ENCODE measurements at places on chromosomes 1 and 21.

DNA sequence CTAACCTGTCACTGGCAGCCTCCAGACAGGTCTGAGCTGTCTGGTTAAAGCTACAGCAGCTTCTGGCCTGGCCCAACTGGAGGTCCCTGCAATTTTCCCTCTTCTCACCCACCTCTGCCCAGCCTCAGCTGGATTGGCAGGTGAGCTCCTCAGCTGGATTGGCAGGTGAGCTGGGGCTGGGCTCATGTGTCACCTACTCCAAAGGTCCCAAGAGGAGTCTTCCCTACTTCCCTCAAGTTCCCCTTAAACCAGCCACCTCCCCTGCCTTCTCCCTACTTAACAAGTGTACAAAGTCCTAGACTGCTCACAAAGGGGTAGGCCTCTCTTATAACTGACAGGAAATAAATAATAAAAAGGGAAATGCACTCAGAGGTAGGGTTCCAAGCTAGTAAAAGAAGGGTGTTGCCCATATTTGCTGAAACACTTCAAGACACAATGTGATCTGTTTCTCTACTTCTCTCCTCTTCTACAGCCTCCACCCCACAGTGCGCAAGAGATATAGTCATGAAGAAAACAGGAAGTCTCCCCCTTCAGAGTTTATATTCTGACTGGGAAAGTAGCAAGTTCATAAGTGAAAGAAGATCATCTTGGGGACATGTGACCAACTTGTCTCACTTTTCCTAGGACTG is at the start of gene GPA33:
Gene GPA33, minus strand, starts transcription at position 64 of the 629 bp plus-strand sequence. CDS start 90 bp downstream, outside the sequence.
- no peak for DNase-seq

DNA sequence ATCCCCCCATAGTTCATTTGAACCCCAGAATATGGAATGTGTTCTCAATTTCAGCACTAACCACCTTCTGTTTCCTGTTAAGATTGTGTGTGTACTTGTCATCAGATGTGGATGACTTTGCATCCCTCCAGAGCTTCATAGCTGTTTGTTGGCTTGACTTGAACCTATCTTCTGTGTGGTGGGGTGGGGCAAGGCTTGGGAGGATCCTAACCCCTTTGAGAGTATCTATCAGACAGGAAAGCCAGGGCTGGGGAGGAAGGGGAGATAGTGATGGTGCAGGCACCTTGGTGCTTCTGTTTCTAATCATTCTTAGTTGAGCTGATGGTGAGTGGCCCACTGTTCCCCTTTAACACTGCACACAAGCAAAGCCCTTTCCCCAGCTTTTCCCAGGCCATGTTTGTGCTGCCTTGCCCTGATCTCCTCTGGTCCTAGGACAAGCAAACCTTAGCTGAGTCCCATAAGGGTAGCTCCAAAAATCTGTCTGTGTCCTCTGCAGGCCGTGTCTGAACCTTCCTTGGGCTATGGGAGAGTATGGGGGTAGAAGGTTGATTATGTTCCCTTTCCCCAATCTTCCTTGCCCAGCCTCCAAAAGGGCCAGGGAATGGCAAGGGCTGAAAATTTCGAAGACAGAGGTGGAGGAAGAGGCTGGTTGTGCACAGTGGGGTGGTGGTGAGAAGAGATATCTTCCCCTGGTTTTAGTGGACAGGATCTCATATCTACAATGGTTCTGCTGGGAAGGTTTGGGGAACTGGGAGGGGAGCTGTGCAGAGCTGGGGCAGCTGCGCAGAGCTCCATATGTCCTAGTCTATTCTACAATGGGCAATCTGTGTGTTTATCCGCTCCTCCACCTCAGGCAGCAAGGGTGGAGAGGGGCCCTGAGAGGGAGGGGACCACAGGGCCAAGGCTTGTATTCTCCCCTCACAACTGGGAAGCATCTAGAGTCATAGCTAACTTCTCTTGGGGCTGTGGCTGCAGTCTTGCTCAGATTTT is 1.4 kb downstream of the NHLH1 start:
- DNase-seq: no peak

- no peak for DNase-seq
Observed at GRCh38 chr1:110200666-110201065, 9.4 kb upstream of the KCNC4 start.

DNA sequence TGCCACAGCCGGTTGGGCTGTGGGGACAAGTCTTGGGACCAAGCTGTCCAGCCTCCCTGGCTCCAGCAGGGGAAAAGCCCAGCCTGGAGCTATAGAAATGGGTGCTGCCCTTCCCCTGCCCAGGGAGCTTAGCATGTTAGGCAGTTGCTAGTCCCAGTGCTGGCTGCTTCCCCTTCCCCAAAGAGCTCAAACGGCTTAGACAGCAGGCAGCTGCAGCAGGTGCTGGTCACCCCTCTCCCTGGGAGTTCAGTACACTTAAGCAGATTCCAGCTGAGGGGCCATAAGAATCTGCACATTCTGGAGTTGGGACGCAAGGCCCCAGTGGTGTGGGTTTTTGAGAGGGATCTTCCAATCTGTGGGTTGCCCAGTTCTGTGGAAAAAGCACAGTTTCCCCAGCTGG is 11.1 kb upstream of the REG4 start:
- DNase-seq: no peak

DNA sequence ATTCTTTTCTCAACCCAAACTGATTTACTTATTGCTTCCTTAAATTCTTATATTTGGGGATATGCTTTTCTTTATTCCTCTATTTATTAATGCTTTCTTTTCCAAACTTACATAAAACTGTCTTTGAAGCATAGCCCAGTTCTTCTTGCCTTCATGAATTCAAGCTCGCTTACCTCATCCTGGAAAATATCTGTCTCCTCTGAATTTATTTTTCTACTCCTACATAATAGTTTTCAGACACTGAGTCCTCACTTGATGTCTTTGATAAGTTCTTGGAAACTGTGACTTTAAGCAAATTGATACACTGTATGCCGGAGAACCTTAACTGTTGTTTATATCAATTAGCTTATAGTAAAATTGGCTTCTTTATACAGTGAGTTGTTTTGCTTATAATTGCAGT is 93.8 kb downstream of the ZFYVE9 start:
- DNase-seq: no peak

DNA sequence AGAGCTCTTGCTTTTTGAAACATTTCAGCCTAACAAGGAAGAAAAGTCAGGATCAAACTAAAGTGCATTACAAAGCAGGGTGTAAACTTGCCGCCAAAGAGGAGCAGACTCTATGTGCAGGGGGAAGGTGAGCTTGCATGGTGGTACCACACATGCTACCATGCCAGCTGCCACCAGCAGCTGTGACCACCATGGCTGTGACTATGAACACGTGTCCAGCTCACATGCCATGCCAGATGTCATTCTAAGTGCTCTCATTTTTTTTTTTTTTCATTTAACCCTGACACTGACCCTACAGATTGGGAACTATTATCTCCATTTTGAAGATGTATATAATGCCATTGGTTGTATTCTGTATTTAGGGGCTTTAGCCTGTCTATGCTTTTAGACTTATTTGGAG is 79.0 kb downstream of the PCP4 start:
- DNase-seq: no peak

DNA sequence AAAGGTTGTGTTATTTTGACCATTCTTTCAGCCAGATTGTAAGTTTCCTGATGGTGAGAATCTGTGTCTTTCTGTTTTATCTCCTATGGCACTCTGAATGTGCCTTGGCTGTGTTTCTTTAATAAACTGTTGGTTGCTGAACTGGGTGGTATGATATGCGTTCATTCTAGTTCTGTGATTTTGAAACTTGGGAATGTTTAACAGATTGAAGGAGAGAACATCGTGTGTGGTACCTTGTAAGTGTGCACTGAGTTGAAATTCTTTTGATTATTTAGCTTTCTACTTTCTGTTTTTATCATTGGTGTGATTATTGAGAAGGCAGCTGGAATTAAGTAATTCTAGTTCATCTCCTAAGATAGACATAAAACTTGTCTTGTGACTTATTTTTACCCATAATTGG is 4.6 kb downstream of the BACH1 start:
- DNase-seq: no peak

DNA sequence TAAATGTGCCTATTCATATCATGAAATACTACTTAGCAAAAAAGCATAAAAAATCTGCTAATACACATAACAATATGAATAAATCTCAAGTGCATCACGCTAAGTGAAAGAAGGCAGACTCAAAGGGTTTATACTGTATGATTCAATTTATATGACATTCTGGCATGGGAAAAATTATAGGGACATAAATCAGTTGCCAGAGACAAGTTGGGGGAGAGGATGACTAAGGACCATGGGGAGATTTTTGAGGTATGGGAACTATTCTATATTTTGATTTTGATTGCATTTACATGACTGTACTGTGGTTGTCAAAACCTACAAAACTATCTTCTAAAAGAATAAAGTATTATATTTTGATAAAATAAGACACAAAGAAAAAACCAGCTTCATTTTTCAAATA is 650.3 kb upstream of the NR5A2 start:
- no peak for DNase-seq

GRCh38 chr1:201228011-201228983 is 37.7 kb downstream of the IGFN1 start:
- no peak for DNase-seq

- DNase-seq: no peak
Observed at GRCh38 chr1:176783309-176783708, 320.3 kb downstream of the PAPPA2 start.

DNA sequence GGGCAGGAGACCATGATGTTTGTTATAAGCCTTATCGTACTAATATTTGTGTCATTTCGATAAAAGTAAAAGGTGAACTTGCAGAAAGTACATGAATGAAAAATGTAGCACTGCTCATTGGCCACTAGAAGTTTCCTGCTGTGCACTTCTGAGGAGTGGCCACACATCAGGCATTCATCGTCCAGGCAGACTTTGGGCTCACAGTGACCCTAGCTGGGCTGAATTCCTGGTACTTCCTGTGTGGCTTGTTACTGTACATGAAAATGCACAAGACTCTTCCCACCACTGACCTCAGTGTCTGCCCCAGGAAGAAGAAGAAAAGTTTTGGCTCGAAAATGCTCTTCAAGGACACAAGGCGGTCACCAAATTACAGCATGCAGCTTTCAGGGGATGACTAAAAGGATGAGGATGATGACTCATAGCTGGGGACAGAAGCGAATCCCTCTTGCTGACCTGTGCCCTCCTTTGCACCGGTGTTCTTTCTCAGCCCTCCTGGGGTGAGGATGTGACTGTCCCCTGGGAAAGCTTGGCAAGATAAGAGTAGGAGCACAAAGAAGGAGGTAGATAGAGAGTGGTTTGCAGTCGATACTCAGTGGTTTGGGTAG is 252.4 kb upstream of the KAZN start:
- DNase-seq: peak; percentile 39

GRCh38 chr21:35232545-35233176 is 183.6 kb upstream of the RUNX1 start:
- DNase-seq: no peak

GRCh38 chr1:175043824-175044223 is 20.6 kb upstream of the MRPS14 start:
- no peak for DNase-seq

DNA sequence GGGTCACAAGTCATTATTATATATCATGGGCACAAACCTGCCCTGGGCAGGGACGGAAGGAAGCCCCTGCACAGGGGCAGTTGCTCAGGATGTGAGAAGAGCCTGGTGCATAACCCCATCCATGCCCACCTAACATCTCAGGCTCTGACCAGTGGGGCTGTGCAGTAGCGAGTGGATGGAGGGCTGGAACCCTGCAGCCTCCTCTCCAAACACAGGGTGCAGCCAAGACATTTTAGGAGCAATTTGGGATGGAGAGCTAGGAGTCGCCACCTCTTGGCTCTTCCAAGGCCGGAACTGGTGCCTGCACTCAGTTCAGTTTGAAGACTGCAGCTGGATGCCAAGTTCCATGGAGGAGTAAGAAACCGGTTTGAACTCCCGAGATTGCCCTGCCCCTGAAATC is 2.8 kb downstream of the MX1 start:
- no peak for DNase-seq

GRCh38 chr1:24878045-24878444 is 52.0 kb downstream of the RUNX3 start:
- DNase-seq: no peak

DNA sequence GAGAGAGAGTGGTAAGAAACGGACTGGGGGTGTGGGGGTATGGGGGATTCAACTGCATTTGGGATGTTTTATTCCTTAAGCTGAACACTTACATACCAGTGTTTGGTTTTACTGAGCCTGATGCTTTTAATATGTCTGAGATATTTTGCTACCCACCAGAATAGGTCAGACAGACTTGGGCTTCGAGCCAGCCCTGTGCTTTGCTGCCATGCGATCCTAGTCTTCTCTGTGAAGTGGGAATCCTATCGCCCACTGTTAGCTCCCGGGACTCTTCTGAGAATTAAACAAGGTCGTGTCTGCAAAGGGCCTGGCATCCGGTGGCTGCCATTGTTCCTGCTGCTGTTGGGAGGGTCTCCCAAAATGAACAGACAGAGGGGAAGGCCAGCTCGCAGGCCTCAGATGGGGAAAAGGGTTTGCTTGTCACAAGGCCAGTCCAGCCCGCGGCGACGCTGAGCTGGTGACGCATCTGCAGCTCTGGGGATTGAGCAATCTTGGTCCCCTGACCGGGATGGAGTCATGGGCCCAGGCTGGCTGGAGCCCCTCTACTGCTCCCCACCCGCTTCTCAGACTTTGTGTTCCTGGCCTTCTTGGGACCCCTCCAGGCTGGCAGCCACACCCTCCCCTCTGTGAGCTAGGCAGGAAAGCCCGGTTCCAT is 26.9 kb upstream of the ECE1 start:
- DNase-seq: no peak

DNA sequence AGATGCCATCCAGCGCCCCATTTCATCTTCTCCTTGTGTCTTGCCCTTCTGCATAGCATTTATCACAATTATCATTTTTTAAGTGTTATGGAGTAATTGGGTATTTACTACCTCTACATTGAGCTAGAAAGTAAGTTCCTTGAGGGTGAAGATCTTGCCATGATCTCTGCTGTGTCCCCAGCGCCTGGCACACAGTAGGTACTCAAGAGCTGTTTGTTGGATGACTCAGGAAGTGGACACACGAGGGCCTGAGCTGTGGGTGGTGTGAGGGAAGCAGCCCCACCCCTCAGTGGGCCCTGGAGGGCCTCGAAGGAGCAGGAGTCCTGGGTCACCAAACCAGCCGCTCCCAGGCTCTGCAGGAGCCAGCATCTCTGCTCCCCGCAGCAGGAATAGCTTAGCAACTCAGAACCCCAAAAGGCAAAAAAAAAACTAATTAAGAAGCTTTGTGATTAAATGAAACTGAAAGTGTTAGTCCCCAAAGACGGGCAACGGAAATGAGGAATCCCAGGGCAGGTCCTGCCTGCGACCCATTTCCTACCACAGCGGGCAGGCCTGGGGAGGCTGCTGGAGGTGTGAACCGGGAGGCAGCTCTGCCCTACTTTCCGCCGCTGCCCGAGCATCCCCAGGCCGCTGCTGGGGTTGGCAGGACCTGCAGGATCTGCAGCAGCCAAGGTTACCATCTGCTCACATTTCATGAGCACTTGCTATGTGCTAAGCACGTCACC is 87.7 kb downstream of the LACTBL1 start:
- no peak for DNase-seq
